ENCODE measurements at places on chromosomes 16 and 17.
A peak's percentile ranks its signal among the peaks of the same experiment; 100 is the strongest.

DNA sequence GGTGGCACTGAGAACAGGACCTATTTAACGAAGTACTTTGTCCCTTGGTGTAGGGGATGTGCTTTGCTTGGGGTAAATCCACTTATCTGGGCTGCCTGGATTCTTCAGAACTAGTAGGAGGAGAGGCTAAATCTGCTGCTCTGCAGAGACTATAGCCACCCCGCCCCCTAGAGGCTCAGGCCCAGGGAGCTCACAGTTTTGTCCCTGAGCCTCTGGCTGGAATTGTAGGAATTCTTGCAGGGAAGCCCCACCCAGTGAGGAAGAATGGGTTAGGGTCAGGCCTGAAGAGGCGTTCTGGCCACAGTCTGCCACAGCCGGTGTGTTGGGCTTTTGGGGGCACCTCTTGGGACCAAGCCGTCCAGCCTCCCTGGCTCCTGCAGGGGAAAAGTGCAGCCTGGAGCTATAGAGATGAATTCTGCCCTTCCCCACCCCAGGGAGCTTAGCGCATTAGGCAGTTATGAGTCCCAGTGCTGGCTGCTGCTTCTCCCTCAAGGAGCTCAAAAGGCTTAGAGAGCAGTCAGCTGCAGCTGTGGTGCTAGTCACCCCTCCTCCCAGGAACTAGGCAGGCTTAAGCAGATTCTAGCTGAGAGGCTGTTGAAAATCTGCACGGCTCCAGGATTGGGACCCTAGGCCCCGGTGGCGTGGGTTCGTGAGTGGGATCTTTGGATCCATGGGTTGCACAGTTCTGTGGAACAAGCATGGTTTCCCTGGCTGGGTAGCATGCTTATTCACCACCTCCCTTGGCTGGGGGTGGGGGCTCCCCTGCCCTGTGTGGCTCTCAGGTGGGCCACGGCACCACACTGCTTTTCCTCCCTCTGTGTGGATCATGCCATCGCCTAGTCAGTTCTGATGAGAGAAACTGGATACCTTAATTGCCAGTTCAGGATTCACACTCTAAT lies 237.4 kb upstream of the TOM1L1 start:
- DNase-seq: no peak

DNA sequence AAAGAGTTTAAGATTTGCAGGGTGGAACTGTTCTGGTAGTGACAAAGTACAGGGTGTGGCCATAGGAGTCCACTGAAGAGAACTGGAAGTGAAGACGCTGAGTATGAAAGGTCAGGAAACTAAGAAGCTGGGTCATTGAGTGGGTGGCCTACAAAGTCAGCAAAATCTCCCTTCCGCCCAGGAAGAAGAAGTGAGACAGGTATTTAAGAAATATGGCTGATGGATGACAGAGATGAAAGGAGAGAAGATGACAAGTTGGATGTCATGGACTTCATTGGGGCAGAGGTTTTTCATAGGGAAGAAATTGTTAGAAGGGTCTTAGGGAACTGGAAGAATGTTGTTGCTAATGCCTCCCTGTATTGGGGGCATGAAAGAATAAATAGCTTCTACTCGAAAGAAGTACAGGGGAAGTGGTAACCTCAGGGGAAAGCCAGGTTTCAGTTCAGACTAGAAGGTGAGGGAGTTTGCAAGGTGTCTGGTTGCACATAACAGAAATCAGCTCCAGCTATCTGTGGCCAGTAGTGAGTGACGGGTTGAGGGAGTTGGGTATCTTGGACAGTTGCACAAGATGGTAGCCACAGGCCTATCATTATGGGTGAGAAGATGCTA lies 33.6 kb upstream of the MED13 start:
- DNase-seq: no peak

DNA sequence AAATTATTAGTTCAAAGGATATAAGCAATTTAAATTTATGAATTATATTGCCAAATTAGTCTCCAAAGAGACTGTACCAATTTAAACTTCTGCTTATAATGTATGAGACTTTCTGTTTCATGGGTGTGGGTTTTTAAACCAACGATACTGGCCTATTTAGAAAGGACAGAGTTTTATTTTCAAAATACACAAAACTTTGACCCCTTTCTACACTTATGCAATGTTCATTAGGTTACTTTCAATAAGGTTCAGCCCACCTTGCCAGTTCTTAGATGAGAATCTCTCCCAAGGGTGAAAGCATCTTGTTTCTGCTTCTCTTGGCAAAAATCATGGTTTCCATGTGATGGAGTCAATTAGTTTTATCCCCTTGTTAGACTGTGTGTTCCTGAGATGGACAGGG lies 84.7 kb downstream of the MYO1D start:
- no peak for DNase-seq

DNA sequence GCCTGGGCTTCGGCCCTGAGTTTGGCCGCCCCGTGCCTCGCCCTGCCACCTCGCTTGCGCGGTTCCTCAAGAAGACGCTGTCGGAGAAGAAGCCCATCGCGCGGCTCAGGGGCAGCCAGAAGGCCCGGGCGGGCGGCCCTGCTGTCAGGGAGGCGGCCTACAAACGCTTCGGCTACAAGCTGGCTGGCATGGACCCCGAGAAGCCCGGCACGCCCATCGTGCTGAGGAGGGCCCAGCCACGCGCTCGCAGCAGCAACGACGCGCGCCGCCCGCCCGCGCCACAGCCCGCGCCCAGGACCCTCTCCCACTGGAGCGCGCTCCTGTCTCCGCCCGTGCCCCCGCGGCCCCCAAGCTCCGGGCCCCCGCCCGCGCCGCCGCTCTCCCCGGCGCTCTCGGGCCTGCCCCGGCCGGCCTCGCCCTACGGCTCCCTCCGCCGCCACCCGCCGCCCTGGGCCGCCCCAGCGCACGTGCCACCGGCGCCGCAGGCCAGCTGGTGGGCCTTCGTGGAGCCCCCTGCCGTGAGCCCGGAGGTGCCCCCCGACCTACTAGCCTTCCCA lies 12.0 kb downstream of the MYO15A start:
- no peak for DNase-seq

DNA sequence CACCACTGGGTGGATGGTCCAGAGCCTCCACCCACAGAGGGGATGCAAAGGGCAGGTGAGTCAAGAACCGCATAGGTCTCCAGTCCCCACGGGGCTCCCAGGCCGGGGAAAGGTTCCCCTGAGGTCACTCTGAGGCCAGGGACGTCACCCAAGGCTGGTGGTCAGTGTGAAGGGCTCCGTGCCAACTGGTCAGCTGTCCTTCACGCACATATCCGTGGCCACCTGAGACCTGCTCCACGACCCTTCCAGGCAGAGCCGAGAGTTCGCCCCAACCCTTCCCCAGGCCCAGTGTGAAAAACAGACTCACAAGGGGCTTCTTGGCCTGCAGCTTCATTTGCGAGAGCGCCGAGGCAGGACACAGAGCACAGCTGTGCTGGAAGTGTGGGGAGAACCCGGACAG lies 2.8 kb downstream of the TSR3 start:
- DNase-seq: no peak

DNA sequence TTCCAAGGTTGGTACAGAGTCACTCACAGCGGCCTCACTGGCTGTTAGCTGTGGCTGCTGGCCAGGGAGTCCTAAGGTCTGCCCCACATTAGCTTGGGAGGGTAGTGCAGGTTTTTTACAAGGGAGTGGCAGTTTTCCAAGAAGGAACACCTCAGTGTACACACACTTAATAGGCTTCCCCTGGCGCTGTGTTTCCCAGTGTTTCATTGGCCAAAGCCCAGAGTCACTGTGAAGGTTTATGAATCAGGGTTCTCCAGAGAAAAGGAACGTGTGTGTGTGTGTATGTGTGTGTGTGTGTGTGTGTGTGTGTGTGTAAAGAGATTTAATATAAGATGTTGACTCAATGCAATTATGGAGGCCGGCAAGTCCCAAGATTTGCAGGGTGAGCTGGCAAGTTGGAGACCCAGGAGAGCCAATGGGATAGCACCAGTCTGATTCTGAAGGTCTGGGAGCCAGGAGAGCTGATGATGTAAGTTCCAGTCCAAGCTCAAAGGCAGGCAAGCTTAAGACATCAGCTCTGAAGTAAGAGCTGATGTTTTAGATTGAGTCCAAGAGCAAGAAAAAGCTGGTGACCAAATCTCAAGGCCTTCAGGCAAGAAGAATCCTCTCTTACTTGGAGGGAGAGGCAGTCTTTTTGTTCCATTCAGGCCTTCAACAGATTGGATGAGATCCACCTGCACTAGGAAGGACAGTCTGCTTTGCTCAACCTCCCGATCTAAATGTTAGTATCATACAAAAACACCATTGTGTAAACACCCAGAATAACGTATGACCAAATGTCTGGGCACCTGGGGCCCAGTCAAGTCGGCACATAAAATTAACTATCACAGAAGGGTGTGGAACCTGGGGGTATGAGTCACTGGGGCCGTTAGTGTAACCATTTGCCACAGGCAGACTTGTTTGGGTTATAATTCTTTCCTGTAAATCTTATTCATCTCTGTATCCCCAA lies 206.8 kb downstream of the PRKCA start:
- no peak for DNase-seq

DNA sequence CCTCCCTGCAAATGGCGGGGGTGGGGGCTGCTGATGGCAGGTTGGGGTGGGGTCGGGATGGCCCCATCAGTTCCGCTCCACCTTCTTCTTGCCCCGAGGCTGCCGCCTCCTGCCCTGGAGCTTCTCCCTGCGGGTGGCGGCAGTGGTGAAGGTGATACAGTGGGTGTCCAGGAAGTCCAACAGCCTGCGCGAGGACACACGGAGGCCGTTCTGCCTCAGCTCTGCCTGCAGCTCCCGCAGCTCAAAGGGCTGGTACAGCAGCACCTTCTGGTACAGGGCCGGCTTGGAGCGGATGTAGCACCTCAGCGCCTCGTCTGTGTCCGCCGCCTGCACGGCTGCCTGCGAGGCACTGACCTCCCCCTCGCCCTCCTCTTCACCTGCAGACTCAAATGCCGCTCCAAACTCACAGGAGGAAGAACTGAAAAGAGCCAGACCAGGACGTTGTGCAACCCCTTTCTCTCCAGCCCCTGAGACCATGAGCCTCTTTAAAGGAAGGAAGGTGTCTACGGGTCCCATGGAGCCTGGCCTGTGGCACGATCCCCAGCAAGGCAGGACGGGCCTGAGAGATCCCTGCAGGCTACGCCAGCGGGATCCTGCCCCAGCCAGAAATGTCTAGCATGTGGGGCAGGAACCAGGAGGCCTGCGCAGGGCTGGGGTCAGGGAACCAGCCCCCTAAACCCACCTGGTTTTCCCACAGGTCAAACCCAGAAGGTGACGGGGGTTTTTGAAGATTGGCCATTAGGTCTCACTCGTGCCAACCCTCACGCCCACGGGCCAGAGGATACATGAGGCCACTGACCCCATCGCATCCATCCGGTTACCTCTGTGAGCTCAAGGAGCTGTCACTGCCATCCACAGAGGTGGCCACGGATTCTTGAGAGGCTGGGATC lies 5.3 kb upstream of the NLRC3 start:
- DNase-seq: no peak

- no peak for DNase-seq
Measured at GRCh38 chr17:39981207-39981741, 667 bp downstream of the PSMD3 start.

DNA sequence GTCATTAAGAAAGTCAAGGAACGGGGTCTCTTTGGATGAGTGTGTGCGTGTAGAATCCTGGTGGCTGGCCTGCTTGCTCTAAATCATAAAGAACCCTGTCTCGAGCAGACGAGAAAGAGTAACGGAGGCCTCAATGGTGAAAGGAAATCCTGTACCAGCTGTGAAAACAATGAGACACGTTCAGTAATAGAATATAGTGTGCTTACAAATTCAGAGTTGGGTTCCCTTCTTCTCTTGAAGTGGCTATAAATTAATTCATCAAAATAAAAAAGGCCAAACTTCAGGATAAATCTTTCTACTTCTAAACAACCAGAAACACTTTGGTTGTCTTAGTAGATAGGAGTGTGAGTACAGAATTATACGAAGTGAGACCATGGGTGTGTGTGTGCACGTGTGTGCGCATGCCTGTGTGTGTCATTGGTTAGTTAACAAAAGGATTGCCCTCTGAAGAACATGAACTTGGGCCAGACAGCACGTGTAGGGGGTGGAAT lies 48.5 kb downstream of the WWOX start:
- DNase-seq: no peak

DNA sequence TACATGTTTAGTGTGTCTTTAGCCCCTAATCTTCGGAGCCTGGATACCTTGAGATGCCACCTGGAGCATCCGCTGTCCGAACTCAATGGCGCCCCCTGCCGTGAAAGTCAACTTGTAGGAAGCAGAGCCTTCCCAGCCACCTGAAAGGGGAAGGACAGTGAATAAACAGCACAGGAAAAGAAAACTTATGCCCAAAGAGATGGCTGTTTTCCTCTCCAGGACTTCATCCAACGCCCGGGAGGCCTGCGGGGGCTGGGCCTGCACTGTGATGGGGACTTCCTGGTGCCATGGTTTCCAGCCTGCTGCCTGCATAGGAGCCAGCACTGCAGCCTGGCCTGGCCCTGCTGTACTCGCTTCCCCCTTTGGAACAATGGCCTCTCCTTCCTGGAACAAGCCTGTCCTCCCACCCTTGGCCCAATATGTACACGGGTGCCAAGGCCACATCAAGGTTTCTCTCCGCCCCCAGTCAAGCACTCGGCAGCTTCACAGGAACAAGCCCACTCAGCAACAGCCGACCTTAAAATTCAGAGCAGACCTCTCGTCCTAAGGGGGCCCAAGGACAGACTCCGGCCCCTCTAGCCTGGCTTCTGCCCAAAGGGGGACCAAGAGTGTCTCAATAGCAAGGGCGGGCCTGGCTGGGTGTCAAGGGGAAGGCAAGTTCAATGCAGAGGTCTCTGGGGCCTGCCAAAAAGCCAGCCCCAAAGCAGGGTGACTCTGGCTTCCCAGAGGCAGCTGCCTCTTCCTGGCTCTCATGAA lies 4.5 kb upstream of the UNC13D start:
- DNase-seq: peak; percentile 41

DNA sequence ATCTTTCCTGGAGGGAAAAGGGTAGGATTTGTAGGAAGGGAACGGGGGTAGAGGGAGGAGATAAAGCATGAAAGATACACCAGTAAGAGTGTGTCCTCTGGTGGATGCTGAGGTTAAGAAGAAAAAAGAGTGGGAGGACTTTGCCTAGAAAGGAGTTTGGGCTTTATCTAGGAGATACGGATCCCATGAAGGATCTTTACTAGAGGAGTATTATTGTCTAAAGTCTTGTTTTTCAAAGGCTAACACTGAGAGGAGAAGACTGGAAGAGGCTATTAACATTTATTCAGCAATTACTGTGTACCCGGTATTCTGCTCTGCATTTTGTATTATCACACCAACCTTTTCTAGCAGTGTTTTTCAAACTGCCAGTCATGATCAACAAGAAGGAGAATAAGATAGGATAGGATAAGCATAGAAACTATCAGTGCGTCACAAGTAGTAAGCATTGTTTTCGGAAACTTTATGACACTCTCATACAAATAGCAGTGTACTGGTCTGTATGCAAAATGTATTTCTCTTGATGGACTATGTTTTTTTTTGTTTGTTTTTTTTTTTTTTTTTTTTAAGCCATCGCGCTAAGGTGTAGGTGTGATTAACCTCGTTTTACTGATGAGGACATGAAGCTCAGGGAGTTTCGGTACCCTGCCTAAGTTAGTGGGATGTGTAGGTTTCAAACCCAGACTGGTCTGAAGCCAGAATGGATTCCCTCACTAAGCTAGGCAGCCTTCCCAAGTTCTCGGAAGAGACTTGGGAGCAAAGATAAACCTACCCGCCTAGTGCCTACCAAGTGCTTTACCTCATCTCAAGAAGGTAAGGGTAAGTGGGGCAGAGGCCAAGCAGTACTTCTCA lies 1.3 kb upstream of the SP2 start:
- DNase-seq: no peak

GRCh38 chr17:81556863-81557262 lies 4.7 kb upstream of the FAAP100 start:
- no peak for DNase-seq

Measured in hindlimb muscle (tissue), 1 donor.